ENCODE measurements at places on chromosomes 1 and 21.
A peak's percentile ranks its signal among the peaks of the same experiment; 100 is the strongest.

DNA sequence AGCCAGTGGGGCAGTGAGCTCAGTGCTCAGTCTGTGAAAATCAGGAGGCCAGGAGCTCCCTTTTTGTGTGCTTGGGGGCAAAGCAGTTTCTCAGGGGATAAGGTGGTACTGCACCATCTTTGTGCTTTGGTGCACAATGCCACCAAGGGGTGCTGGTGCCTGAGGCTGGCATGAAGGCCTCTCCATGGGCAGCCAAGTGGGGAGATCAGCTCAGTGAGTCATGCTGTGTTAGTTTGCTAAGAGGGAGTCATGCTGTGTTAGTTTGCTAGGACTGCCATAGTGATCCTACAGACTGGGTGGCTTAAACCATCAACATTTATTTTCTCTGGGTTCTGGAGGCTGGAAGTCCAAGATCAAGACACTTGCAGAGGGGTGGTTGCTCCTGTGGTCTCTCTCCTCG is 428.1 kb downstream of the PRDM2 start:
- DNase-seq: no peak

DNA sequence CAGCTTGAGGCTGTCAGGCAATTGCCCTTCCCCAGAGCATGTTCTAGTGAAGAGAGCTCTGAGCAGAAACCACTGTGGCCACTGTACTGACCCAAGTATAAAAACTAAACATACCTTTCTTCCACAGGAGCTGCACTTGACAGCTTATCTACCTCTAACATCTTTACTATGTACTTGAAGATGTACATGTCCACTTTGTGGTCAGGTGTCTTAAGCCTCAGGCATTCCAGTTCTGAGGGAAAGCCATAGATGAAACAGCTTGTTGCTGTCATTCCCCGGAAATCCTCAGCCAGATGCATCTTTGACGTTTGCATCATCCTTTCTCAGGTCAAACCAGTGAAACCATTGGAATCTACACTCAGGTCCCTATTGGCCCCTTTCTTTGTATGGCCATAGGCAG is 70.4 kb downstream of the CHRM3 start:
- no peak for DNase-seq

- no peak for DNase-seq
These were observed 150.4 kb downstream of the OMA1 start for GRCh38 chr1:58396150-58396549.

DNA sequence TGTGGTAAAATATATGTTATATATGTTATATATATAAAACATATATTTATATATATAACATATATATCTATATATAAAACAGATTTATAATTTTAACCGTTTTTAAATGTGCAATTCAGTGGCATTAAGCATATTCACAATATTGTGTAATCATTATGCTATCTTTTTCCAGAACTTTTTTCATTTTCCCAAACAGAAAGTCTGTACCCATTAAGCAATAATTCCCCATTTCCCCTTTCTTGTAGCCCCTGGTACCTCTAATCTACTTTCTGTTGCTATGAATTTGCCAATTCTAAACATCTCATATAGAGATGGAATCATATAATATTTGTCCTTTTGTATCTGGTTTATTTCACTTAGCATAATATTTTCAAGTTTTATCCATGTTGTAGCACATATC is 10.7 kb upstream of the ARHGEF11 start:
- no peak for DNase-seq

DNA sequence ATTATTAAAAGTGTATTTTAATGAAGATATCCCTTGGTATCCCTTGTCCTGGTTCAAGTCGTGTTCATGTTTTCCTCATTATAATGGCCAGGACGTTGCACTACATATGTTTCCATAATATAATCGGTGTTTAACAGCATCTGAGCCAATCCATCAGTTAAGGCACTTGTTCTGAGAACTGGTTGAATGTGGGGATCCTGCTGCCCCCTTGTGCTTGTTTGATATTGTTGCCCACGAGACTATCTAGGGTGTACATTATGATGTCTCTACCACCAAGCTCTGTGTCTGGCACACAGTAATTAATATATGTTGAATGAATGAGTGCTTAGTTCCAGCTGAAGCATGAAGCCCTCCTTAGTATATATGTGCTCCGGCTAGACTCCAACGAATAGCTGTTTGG is 193.0 kb downstream of the CACNA1E start:
- DNase-seq: no peak

DNA sequence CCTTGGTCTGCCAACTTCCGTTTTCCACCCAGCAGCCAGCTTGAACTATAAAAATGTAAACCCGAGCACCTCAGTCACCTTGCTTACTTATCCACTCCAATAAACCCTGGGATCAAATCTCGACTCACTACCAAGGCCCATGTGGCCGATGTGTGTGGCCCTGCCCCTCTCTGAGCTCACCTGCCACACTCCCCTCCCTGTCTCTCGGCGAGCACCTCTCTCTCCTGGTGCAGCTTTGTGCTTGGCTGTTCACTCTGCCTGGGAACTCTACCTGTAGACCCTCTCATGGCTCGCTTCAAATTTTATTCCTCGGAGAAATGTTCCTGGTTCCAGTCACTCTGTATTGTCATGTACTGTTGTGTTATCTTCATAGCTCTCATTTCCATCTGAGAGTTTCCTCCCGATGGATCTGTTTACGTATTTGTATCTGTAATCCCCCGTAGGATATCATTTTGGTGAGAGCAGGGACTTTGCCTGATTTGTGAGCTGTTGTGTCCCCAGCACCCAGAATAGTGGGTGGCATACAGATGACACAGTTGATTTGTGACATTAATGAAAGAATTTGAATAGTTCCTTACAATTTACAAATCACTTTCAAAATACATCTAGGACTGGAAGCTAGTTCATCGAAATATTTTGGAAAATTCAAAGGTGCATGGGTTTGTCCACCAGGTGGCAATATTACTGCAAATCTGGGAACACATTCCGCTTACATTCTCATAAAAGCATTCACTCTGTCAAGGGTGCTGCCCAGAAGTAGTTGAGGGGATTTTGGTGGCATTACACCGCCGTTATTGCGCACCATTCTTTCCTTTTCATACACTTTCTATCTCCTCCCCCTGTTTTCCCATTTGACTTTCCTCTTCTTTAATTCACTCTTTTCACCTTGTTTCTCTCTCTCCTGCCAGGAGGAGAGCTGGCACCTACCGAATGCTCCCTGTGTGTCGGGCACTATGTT is 95.3 kb downstream of the ABCA4 start:
- peak; percentile 45 for DNase-seq

DNA sequence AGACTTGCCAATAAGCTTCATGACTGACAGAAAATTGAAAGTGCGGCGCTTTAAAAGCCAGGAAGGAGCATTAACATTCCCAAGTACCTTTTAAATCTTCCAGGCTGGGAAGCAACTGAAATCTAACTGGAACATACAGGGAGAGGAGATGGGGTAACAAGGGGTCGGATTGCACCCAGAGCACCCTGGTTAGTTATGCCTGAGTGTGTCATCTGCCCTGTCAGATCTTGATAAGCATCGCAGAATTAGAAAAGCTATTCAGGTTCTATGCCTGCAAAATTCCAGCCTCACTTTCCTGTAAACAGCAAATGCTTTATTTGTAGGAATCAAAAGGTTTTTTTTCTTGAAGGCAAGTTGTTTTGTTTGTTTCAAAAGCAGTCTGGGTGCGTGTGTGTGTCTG is 58.5 kb downstream of the SERBP1 start:
- no peak for DNase-seq

- DNase-seq: no peak
These were observed 29.1 kb downstream of the SLC2A1 start for GRCh38 chr1:42929434-42930177.

- DNase-seq: no peak
These were observed 36.6 kb downstream of the GPR3 start for GRCh38 chr1:27429029-27429425.

DNA sequence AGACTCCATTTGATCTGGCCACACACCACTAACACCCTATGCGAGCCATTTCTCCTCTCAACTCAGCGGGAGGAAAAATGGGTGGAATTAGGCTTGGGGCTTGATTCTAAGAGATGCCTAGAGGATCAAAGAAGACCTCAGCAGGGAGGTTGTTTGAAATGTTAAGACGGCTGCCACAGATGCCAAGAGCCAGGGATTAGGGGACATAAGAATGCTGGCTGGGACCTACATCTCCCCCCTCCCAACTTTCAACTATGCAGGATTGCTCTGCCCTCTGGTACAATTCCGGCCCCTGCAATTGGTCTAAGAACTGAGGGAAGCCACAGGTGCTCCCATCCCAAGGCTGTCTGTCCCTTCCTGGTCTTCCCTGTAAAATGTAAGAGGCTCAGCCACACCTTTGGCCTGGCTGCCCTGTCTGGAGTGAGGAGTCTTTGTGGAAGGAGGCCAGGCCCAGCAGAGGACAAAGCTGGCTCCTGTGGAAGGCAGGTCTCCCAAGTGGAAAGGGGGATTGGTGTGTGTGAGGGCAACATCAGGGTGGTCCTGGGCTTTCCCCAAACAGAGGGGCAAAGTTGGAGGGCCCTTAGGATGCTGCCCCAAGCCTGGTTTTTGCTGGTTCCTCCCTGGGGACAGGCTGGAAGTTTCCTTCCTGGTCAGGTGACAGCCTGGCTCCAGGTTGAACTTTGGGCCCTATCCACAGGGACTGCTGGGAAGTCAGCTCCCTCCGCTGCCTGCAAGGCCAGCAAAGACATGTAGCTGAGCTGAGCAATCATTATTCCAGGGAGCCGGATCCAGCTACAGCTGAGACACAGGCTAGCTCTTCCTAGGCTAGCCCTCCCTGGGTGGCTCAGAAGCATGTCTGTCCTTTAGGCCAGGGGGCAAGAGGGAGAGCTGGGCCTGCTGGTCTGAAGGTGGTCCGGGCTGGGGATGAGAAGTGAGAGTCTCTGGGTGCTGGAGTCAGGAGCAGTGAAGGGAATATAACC is 34.5 kb upstream of the SYNC start:
- DNase-seq: no peak

DNA sequence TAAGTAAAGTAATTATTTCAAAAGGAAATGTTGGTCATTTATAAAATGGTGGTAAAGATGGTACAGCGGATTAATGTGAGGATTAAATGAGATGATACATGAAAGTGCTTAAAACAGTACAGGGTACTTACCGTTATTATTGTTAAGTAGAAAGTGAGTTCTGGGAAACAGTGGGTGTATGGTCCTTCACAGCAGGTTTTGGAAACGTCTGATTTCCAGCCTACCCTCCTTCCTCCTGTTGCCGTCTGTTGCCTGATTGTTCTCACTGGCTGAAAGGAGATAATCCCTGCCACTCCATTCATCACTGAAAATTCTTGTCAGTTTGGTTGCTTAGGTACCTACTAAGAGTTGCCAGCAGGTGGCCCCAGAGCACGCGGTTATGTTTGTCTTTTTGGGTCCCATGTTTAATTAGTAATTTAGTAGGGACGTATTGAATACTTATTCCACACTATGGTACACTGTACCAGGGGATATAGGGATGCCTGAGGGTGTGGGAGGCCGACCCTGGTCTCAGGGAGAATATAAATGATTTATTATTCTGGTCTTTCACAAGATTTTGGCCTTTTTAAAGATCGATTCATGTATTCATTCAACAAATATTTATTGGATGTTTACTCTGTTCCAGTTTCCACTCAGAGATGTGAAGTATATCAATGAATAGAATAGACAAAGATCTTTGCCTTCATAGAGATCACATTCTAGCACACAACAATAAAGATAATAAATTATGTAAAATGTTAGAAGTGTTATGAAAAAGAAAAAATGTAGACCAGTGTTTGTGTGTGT is 30.8 kb upstream of the RPTN start:
- DNase-seq: peak; percentile 34

GRCh38 chr21:26806801-26807295 is 38.4 kb downstream of the ADAMTS1 start:
- DNase-seq: no peak

DNA sequence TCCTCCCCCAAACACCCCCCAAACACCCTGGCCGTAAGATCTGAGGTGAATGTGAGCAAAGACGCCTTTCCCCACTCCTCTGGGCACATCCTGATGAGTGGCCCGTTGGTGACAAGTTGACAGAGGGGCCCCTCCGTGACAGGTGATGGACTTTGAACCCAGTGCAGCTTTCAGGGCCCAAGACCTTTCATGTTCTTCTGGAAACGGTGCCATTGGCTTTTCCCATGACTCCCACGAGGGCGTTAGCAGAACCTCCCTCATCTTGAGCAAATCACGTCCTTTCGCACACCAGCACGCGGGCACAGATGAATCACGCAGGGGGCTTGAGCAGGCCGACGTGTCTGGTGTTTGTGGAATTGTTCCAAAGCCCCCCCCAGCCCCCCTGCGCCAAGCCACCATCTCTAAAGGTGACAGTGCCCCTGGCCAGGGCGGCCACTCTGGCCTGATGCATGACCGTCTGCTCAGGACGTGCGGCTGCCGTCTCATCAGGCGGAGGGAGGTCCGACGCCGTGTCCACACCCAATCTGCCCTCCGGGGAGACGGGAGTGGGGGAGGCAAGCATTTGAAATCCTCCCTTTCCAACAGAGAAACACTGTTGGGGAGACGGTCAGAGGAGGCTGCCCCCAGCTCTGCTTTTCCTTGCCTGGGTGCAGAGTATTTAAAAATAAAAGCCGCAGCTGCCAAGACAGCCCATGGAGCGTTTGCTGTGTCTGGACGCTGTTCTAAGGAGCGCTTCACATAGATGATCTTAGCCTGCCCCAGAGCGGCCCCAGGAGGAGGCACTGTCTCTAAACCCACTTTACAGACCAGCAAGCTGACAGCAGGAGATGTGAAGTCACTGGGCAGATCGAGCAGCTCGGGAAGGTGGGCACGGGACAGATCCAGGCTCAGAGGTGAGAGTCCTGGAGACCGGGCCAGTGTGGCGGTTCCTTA is 98.3 kb upstream of the ARHGEF16 start:
- DNase-seq: no peak

- DNase-seq: no peak
These were observed 71.7 kb upstream of the SIM2 start for GRCh38 chr21:36627242-36627641.

- DNase-seq: no peak
These were observed 37.7 kb downstream of the DHRS3 start for GRCh38 chr1:12580054-12580887.

- no peak for DNase-seq
These were observed 22.5 kb downstream of the JMJD4 start for GRCh38 chr1:227712648-227713047.

DNA sequence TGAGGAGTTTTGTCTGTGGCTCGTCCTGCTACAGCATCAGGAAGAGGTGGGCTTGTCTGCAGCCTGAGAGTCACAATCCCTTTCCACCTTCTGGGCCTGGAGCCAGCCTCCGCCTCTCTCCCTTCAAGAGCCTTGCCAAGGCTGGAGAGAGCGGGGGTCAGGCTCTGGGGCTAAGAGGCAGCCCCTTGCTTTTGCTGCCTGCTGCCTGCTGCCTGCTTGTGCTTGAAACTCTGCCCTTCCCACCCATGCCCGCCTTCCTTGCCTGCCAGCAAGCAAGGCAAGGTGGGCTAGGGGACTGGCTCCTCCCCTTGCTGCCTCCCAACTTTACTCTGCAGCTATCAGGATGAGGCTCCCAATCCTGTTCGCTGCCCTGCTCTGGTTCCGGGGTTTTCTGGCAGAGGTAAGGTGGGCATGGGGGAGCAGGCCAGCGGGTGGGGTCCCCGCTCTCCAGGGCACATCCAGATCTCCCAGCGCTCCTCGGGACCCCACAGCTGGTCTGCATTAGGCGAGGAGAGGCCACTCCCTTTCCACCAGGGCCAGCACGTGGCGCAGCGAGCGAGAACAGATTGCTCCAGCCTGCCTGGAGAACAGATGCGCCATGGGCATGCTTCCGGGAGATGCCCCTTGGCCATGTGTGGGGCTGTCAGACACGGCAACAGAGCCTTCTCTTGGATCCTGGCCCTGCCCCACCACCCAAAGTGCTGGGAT is 7.5 kb upstream of the PTPN7 start:
- DNase-seq: no peak

Measured in 8988T (cell line).